ENCODE measurements at places on chromosomes 16 and 17.

DNA sequence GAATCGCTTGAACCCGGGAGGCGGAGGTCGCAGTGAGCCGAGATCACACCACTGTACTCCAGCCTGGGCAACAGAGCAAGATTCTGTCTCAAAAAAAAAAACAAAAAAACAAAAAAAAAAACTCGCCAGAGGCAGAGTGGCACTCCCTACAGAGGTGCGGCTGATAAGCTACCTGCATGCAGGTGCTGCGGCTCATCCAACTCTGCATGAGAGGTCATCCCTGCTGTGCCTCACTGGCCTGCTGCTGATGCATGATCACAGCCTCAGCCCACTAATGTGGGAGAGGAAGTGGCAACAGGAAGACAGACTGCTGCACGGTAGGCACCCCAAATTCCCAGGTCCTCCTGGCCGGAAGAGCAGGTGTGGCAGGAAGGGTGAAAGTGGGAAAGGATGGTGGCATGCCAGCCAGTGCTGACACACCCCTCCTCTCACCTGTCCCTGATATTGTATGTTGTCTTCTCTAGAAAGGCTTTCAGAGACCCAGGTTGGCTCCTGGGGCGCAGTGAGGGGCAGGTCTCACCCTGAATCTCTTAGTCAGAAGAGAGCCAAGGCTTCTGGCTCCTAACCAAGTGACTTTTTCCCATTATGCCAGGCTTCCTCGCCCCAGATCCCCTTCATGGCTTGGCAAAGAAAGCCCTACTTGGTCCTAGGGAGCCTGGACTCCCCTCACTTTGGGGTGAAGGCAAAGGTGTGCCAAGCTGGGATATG lies 11.8 kb downstream of the NXPH3 start:
- no peak for DNase-seq

- no peak for DNase-seq
Observed at GRCh38 chr16:72857834-72858664, 189.9 kb downstream of the ZFHX3 start.

DNA sequence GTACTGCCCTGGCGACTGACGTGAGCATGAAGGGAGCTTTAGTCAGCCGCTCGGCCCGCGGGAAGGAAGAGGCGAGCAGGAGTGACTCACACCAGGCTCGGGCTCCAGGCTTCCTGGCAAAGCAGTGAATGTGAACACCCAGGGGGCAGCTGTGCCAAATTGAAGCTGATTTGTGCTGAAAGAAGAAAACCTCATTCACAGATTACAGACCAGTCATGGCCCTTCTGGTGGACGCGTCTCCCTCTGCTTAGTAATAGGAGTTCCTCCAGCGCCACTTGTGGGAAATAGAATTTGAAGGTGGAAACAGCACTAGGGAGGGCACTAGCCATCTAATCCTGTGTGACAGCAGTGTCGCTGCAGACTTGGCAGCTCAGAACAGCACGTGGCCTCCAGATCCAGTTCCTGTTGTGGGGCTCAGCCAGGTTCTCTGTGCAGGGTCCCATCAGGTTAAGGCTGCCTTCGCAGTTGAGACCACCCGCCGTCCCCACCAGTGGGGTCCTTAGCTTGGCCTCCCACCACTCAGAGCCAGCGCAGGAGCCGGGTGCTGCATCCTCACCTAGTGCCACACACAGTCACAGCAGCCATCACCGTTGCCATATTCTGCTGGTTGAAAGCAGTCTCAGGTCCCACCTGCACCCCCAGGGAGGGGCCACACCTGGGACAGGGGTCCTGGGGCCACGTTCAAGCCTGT lies 164.5 kb upstream of the CHMP6 start:
- peak; percentile 93 for DNase-seq

DNA sequence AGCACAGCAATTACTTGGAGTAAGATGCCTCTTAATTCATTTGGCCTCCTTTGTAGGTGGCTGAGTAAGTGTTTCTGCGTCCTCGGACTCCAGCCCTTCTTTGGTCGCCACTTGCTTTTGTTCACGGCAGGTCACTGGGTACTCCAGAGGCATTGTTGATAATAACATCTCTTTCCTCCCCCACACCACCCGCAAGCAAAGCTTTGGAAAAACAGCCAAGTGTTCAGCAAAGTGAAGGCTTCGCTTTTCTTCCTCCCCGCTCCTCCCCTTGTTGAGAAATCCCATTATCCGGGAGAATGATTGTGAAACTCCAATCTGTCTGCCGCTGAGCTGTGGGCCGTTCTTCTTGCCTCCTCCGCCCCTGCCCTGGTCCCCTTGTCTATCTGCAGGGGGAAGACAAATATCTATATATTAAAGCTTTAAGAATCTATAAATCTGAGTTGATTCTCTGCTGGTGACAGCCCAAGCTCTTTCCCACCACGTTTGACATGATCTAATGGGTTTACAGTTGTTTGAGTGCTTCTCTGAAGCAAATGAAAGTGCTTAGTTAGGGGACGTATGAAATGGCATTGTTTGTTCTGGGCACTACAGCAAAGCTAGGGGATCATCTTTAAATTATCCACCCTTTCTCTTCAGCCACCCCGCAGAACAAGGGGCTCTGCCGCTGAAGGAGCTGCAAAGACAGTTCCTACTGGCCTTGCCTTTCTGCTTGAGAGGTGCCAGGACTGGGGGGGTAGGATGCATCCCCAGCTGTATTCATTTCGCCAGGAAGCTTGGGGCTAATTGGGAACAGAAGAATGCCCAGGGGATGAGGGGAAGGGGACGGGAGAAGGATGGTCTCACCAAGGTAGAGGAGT lies 167.1 kb downstream of the CCDC182 start:
- DNase-seq: peak; percentile 41

GRCh38 chr16:3854750-3855541 lies 25.6 kb downstream of the CREBBP start:
- DNase-seq: no peak

- peak; percentile 99 for DNase-seq
Observed at GRCh38 chr16:69276148-69277115, 34.7 kb upstream of the VPS4A start.

DNA sequence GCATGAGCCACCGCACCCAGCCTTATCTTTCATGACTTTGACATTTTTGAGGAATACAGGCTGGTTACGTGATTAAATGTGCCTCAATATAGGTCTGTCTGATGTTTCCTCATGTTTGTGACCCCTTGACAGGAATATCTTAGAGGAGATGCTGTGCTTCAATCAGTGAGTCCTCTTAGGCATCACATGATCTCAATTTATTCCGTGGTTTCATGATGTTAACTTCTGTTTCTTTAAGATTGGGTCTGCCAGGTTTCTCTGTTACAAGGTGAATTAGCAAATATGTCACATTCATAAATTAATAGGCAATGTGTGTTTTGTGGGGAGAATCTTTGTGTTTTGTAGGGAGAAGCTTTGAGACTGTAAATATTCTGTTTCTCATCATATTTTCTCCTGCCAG lies 3.3 kb downstream of the STXBP4 start:
- DNase-seq: no peak

GRCh38 chr17:78137392-78138203 lies 7.0 kb downstream of the TMC8 start:
- no peak for DNase-seq

GRCh38 chr16:59116744-59117143 lies 382.6 kb upstream of the GOT2 start:
- no peak for DNase-seq

GRCh38 chr16:27972500-27972899 lies 91.0 kb downstream of the GSG1L start:
- peak; percentile 7 for DNase-seq

DNA sequence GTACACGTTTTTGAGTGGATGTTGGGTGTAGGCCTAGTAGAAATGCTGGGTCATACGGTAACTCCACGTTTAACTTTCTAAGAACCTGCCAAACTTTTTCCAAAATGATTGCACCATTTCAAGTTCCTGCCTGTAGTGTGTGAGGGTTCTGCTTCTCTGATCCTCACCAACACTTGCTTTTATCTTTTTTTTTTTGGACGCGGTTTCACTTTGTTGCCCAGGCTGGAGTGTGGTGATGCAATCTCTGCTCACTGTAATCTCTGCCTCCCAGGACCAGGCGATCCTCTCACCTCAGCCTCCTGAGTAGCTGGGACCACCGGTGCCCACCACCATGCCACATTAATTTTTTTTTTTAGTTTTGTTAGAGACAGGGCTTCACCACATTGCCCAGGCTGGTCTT lies 23.5 kb downstream of the ZNF750 start:
- DNase-seq: no peak

DNA sequence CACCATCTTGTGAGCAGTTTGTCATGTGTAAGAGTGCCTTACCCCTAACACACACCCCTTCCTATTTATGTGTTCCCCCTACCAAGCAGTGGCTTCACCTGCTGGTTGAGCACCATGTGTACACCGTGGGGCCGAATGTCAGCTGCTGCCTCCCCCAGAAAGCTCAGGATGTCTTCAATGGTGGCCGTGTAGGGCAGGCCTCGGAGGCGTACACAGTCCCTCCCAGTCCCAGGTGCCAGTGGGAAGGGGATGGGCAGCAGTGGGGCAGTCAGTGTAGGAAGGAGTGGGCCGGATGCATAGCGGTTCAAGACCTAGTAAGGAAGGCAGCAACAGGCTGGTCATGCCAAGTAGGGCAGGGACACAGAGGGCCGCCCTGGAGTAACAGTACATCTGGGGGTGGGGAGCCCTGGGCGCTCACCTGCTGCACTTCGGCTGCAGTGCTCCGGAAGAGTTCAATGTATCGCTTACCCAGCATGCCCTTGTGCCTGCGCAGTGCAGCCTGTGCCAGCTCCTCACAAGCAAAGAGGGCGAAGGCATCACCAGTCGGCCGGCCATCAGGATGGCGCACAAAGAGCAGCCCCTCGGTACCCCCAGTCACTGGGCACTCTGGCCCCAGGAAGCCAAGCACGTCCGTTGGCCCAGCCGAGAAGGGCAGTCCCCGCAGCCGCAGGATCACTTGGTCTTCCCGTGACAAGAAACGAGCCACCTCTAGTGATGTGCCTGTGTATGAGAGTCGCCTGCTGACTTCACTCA lies 4.4 kb downstream of the ESRP2 start:
- DNase-seq: no peak

DNA sequence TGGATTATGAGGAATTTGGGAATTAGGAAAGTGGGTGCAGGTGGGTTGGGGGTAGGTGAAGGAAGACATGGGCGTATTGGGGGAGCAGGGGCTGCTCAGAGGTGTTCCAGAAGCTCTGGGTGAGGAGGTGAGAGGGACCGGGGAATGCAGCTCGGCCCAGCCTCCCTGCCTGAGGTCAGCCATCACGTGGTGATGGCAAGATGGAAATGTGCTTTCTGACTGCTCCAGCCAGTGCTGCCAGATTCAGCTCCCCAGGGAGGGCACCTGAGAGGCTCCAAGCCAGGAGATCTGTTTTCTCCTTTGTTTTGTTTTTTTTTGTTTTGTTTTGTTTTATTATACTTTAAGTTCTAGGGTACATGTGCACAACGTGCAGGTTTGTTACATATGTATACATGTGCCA lies 35.2 kb upstream of the STH start:
- DNase-seq: no peak

- peak; percentile 79 for DNase-seq
Observed at GRCh38 chr16:89322321-89323119, 105.0 kb downstream of the ZNF778 start.

DNA sequence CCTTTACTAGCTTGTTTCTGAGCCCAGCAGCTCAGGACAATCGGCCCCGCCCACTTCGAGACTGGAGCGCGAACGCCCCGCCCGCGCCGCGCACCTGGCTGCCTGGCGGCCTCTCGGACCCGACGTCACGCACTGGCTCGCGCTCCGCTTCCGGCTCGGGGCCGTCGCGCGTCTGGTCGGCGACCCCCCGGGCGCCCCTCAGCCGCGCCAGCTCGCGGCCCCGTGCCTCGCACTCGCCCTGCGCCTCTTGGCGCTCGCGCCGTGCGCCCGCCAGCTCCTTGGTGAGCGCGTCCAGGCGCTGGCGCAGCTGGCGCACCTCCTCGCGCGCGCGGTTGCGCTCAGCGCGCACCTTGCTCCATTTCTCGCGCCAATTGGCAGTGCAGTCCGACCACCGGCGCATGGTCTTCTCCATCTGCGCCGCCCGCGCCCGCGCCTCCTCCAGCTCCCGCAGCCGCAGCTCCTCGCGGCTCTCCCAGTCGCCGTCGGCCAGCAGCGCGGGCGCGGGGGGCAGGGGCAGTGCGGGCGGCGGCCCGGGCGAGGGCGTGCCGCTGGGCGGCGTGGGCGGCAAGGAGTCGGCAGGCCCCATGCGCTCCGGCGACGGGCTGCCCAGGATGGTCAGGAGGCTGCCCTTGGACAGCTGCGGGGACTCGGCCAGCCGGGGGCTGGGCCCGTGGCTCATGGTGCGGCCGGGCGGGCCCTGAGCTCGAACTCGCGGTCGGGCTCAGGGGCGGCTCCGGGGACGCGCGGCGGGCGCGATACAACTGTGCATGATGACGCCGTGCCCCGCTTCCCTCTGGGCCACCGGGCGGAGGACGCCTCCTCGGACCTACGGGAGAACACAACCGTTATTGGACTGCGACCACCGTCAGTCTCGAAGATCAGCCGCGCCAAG lies 7.6 kb downstream of the CCDC102A start:
- no peak for DNase-seq

- no peak for DNase-seq
Observed at GRCh38 chr17:21299981-21300600, 15.6 kb downstream of the MAP2K3 start.

GRCh38 chr17:43719578-43719977 lies 39.0 kb downstream of the SOST start:
- DNase-seq: no peak

DNA sequence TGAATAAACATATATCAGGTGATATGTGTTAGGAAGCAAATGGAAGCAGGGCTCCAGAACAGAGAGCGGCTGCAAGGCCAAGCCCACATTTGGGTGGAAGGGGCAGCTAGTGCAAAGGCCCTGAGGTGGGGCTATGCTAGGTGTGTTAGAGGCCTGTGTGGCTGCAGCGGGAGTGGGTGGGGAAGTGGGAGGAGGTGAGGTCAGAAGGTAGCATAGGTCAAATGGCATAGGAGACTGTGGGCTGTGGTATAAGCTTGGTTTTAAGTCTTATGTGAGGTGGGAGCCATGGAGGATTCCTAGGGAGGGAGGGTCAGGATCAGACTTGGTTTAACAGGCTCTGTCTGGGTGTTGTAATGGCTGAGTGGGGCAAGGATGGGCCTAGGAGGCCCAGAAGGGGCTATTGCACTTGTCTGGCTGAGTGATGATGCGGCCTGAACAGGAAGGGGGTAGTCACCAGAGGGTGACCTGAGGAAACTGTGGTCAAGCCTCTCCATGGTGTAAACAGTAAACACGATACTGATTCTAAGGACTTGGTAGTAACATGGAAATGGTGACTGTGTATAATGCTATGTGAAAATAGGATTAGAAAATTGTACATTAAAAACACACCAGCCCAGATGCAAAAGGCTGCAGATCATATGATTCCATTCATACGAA lies 31.1 kb downstream of the RAI1 start:
- peak; percentile 32 for DNase-seq

- DNase-seq: no peak
Observed at GRCh38 chr16:65509172-65509571, 387.3 kb upstream of the CDH11 start.

GRCh38 chr16:86171329-86171728 lies 272.4 kb downstream of the IRF8 start:
- DNase-seq: no peak

GRCh38 chr17:10920558-10921108 lies 82.7 kb upstream of the PIRT start:
- no peak for DNase-seq

GRCh38 chr17:73257516-73257915 lies 4.2 kb downstream of the CPSF4L start:
- peak; percentile 15 for DNase-seq
